ENCODE measurements at places on chromosomes 12 and 14.

GRCh38 chr12:120540445-120540844 is 6.3 kb downstream of the RNF10 start:
- no peak for DNase-seq

DNA sequence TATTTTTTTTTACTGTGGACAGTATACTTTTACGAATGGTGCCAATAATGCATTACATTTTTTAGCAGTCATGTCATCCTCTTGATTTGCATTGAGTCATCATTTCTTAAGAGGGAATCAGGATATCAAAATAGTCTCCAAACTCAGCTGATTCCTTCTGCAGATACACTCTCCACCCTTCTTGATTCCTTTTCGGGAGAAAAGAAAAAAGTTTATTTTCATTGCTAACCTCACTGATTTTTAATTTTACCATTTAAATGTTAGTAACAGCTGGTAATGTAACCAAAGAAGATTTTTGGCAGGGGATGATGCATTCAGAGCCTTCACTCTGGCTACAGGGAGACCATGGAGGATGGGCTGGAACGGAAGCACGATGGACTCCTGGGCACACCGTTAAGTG is 47.5 kb downstream of the MRPL42 start:
- no peak for DNase-seq

- no peak for DNase-seq
These were observed 31.6 kb upstream of the PTPRQ start for GRCh38 chr12:80412343-80412953.

DNA sequence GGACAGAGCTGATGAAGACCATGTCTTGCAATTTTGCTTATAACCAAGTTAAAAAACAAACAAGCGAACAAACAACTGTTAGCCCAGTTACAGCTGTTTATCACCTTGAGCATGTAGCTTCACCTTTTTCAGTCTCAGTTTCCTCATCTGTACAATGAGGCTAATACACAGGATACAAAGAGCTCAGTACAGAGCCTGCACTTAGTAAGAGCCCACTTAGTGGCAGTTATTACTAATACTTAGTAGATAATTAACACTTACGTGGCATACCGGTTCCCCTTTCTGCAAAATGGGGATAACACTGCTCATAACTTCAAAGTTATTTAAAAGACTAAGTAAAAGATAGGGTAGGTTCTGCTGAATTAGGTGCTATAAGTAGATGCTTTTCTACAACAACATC is 228.0 kb downstream of the MON2 start:
- no peak for DNase-seq

- no peak for DNase-seq
These were observed 4.5 kb upstream of the CACNA2D4 start for GRCh38 chr12:1922985-1923384.

DNA sequence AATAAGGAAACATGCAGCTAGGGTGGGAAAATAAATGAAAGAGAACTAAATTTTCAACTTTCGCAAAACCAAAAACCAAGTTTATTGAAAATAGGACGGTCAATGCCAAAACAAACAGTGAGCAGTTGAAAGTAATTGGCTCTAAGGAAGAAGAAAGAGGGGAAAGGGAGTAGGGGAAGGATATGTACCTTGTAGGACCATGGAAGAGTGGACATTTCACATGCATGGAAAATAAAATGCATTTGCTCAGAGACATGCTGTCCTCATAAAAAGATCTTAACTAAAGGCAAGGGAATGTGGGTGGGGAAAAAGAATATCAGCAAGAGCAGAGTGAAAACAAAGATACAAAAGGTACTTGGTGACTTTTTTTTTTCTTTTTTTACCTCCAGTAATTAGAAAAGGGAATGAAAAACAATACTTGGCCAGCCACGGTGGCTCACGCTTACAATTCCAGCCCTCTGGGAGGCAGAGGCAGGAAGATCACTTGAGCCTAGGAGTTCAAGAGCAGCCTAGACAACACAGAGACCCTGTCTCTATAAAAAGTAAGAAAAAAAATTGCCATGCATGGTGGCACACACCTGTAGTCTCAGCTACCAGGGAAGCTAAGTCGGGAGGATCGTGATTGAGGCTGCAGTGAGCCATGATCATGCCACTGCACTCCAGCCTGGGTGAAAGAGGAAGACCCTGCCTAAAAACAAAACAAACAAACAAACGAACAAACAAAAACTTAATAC is 6.6 kb downstream of the TXNDC16 start:
- DNase-seq, result no peak

DNA sequence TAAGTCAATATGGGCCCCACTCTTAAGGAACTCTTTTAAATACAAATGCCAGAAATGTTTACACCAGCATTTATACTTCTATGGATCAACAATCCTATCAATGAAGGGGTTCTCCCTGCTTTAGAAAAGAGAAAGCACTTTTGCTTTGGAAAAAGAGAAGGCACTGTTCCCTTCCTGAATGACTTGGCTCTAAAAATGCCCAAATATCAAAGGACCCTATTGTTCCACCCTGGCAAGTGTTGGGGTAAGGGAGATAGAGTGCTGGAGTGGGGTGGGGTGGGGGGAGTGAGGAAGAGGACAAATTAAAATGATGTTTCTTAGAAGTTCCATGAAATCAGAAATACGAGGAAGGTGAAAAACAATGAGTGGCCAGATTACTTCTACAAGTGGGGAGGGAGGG is 131.6 kb upstream of the GRIN2B start:
- DNase-seq, result no peak

DNA sequence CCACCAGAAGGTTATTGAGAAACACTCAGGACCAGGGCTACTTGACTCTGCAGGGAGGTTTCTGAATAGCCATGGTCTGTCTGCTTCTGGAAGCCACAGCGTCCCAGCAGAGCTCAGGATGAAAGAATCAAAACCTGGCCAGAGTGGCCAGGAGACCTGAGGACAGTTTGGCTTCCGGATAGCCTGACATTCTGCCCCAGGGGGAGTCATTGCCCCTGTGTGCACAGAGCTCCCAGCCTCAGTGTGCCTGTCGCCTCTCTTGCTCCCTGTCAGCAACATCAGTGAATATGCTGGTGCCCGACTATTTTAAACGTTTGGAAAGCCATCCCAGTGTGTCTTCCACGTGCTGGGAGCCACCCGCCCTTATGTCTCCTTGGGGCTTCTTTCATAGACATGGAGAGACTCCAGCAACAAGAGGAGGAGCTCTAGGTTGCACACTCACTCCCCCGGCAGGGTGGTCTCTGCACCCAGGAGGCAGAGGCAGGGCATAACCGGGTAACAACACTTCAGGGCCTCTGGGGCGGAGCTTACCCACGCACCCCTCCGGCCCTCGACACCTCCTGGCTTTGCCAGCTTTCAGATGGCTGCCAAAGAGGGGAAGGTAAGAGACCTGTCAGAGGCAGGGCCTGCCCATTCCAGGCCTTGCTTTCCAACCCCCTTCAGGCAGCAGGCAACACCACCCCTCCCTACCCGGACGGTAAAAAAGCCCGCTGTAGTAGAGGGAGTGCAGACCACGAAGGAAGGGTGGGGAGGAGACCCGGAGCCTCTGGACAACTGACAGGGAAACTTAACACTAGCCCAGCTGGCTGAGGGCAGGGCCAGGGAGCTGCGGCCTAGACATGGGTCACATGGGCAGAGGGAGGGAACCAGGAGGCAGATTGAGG is 19.0 kb upstream of the SLC6A12 start:
- DNase-seq, result no peak

DNA sequence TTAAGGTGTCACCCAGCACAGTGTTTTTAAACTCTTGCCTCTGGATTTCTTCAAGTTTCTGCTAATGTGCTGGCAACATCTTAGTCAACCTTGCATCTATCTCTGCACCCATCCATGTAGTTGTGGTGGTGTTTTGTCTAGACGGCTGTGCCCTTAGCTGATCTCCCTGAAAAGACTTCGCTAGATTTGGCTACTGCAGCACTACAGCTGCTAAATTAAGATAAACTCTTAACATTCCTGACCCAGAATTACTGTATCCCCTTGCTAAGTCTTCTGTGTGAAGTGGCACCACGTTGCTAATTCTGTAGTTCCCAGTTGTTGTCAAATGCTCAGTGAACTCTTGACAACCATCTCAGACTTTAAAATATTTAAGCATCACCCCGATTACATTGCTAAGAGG is 66.8 kb downstream of the SRGAP1 start:
- no peak for DNase-seq

DNA sequence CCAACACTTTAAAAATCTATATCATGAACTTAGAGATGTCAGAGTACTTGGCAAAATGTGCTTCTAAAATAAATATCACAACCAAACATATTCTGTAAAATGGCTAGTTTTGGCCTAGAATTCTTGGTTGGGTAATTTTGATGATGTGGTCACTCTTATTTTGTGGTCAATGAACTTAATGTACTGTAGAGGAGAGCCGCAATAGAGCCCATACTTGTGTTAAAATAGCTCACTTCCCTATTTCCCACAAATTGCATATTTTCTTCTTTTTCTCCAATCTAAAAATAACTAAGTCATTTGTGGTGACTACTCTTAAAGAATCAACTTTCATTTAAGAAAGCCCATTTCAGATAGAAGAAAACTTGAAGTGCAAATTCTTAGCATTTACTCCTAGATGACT is 619.4 kb downstream of the CCER1 start:
- no peak for DNase-seq

- no peak for DNase-seq
These were observed 11.0 kb downstream of the TPCN1 start for GRCh38 chr12:113232089-113232839.

- DNase-seq, result no peak
These were observed 33.0 kb downstream of the PACS2 start for GRCh38 chr14:105347587-105347968.

Measured in CD4-positive, alpha-beta T cell treated with Interleukin-21 for 1 hour (primary cell).